ENCODE measurements at places on chromosomes 7 and 10.
A peak's percentile ranks its signal among the peaks of the same experiment; 100 is the strongest.

GRCh38 chr7:121940918-121941317 lies 68.0 kb downstream of the PTPRZ1 start:
- ATAC-seq: no peak

DNA sequence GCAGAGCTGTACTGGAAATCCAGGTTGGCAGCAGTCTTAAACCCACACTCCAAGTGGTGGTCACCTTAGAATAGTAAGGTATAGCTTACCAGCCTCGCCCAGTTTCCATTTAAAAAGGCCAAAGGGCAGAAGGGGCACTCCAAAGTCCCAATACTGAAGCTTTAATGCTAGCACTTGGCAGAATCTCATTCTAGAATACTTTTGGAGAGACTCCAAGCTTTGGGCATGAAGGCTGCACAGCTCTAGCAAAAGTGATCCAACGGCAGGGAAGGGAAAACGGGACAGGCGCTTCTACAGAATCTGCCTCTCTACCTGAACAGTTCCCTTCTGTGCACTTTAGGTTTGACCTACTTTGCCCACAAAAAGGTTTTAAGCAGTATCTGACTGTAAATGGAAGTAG lies 19.7 kb downstream of the SMURF1 start:
- no peak for ATAC-seq

DNA sequence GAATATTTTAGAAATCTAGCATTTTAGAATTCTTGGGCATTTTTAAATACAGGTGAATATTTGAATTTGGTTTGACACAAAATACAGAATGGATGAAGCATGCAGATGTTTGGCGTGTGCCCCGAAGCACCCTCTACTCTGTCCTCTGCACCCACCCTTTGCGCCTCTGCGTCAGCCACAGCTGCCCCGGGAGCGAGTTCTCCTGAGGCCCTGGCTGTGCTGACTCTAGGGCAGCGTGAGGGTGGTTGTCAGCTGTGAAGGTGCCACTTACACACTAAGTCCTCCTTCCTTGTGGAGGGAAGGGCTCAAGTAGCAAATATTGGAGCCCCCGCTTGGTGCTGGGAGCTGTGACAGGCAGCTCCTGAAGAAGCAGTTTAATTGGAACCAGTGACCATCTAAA lies 48.4 kb downstream of the DAGLB start:
- ATAC-seq: no peak

- ATAC-seq: no peak
These were observed at the start of gene MALRD1 for GRCh38 chr10:19048489-19048888. MALRD1 (plus strand) TSS chr10:19048801; CDS start chr10:19048939, 138 bp downstream.

DNA sequence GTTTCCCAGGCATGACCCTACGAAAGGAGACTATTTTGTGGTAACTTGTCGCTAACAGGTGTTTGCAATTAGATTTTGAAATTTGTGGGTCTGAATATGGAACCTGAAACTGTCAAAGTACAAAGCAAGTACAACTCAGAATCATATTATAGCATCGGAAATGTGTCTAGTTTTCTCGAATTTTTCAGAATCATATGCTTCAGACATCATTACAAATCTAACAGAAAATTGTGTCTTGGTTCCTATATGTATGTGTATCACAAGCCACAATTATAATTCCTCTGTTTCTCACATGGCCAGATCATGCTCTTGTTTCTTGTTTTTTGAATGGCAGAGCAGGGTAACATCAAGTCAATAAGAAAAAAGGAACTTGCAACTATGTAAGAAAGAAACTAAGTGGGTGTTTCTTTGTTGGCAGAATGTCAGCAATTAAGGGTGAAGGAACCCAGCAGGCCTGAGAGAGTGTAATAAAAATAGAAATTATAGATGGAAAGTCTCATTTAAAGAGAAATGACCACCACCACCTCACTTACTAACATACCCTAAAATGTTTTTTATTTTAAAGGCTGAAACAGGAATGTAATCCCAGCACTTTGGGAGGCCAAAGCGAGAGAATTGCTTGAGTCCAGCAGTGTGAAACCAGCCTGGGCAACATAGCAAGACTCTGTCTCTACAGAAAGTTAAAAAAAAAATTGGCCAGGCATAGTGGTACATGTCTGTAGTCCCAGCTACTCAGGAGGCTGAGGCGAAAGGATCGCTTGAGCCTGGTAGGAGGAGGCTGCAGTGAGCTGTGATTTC lies 51.3 kb downstream of the PRTFDC1 start:
- ATAC-seq: no peak

DNA sequence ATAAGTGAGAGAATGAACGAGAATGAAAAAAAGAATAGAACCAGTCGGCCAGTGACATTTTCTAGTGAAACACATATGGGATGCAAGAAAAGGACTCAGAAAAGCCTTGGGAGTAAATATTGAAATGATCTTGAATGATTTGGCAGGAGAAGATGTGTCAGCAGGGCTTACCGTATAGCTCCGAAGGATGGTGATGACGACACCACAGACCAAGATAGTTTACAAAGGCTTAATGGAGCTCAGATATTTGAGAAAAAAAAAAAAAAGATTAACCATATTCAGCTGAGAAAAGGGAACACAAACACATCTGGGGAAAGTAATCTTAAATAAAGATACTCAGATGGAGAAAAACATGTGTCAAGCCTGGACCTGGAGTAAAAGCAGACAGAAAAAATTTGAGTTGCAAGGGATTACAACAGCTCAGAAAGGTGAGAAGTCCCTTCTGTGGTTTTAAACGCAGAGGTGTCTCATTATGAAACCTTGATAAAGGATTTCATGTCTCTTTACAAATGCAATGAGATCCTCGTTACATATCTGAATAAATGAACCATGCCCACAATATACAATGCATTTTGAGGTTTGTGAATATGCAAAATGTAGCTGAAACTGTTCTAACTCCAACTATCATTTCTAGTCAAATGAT lies 36.0 kb downstream of the DNAJB9 start:
- no peak for ATAC-seq

- ATAC-seq: no peak
These were observed 81.3 kb downstream of the RAPGEF5 start for GRCh38 chr7:22275661-22276060.

- no peak for ATAC-seq
These were observed 1.7 kb upstream of the ST7 start for GRCh38 chr7:116951366-116952292.

- no peak for ATAC-seq
These were observed 31.5 kb upstream of the SLIT1 start for GRCh38 chr10:97217299-97217698.

GRCh38 chr7:73921623-73922528 lies 60.9 kb downstream of the TMEM270 start:
- ATAC-seq: peak; percentile 67

- no peak for ATAC-seq
These were observed 337.0 kb upstream of the PRKCQ start for GRCh38 chr10:6917125-6917524.

- no peak for ATAC-seq
These were observed 6.8 kb downstream of the MYO1G start for GRCh38 chr7:44971902-44972441.

GRCh38 chr10:618229-618989 lies 71.1 kb downstream of the DIP2C start:
- ATAC-seq: no peak

GRCh38 chr10:125482108-125482507 lies 200.9 kb downstream of the TEX36 start:
- ATAC-seq: no peak

GRCh38 chr7:20980232-20980631 lies 193.5 kb upstream of the SP8 start:
- no peak for ATAC-seq

DNA sequence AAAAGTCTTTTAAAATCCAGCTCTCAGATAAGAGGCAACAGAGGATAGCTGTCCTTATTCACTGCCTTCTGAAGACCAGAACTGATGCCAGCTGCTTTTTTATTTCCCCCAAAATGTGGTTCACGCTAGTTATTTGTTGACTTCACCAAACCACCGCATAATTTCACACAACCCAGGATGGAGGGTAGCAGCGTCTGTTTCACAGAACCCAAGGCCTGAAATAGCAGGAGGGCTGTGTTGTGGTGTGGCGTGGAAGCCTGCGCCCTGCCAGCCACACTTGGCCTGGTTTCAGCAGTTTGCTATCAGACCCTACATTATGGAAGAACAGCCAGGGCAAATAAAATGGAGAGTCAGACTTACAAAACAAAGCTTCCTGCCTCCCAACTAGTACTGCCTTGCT lies 155.4 kb downstream of the DYNC1I1 start:
- ATAC-seq: no peak

GRCh38 chr7:151539088-151539671 lies 19.5 kb upstream of the RHEB start:
- ATAC-seq: peak; percentile 47

DNA sequence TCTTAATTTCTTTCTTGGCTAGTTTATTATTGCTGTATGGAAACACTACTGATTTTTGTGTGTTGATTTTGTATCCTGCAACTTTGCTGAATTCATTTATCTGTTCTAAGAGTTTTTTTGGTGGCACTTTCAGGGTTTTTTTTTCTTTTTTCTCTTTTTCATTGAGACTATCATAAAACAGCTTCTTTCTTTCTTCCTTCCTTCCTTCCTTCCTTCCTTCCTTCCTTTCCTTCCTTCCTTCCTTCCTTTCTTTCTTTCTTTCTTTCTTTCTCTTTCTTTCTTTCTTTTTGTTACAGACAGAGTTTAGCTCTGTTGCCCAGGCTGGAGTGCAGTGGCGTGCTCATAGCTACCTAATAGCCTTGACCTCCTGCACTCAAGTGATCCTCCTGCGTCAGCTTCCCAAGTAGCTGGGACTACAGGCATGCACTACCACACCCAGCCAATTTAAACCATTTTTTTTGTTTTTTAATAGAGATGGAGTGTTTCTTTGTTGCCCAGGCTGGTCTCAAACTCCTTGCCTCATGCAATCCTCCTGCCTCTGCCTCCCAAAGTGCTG lies 72.3 kb downstream of the ZNF503 start:
- no peak for ATAC-seq

DNA sequence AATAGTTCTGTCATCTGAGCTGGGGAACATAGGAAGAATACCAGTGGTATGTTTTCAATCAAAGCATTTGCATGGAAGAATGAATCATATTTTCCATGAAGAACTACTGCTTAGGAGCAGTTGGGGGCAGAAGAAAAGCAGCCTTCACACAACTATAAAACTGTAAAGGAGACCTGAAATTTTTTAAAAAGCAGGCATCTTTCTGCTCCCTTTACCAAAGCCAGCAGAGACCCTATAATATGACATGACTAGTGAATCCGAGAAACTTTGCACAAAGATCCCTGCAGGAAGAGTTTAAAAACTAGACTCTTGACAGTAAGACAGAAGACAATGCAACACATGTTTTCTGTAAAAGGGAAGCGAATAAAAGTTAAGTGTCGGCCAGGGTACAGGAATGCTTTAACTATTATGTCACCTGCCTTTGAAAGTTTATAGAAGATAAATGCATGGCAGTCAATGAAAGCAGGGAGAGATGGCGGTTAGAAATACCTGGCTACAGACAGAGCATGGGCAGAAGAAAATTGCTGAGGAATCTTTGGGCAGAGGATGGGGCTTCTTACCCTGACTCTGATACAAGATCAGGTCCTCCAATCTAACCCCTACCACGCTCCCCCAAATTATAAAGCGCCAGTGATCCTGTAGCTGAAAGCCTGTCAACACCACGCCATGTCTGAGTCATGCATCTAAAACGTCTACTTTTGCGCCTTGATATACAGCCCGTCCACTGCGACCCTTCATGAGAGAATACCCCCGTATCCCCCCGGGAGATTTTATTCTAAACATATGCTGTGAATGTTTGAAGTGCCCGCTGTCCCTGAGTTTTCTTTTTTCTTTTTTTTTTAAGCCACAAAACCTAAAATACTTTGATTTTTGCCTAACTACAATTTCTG lies 93.1 kb downstream of the GLI3 start:
- ATAC-seq: no peak

DNA sequence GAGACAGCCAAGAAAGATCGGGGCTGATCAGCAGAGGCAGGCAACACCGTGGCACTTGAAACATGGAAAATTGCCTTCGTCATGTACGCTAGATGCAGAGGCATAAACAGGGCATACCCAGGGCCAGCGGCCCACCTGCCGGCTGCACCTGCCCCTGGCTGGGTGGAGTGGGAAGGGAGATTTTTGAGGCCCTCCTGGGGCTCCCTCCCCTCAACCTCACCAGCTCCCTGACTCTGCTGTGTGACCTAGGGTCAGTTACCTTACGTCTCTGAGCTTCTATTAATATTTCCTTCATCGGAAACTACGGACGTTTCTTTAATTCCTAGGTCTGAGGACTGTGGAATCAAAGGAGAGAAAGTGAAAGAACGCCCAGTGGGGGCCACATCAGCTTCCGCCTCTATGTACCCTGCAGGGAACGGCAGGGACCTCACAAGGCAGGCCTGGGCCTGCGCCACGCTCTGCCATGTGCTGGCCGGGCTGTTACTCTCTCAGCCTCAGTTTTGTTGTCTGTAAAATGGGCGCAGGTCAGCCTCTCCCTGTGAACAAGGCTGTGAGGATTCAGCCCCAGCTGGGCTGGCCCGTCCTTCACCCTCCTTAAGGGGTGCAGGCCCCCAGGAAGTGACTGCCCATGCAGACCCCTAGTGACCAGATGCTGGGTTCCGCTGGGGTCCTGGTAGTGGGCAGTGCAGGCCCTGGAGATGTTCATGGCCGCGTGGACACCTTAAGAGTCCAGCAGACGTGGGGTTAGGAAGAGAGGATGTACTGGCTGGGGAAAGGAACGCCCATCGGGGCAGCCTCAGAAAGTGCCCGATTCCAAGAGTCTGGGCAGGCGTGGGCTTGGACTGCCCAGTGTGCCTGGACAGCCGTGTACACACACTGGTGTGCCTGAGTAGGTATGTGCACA lies 22.7 kb downstream of the ELFN1 start:
- ATAC-seq: no peak

- ATAC-seq: no peak
These were observed 177.2 kb downstream of the SEC23IP start for GRCh38 chr10:120069700-120070099.

GRCh38 chr10:21372651-21373410 lies 152.7 kb downstream of the SKIDA1 start:
- ATAC-seq: peak; percentile 78

- ATAC-seq: no peak
These were observed 1.1 kb upstream of the GNAI1 start for GRCh38 chr7:80133361-80134114.

DNA sequence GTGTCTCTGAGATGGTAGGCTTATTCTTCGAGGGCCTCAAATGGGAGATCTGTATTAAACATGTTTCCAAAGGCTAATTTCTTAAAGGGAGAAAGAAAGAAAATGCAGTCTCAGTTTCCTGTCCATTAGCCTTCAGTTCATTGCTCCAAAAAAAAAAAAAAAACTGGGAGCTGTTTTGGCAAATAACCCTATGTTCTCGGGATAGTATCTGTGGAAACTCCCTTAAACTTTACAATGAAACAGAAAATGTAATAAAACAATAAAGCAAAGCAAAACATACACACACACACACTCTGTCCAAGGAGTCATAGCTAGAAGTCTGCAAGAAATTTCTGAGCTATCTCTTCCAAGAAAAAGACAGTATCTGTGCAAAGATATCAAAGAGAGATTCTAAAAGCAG lies 172.5 kb upstream of the CELF2 start:
- no peak for ATAC-seq

DNA sequence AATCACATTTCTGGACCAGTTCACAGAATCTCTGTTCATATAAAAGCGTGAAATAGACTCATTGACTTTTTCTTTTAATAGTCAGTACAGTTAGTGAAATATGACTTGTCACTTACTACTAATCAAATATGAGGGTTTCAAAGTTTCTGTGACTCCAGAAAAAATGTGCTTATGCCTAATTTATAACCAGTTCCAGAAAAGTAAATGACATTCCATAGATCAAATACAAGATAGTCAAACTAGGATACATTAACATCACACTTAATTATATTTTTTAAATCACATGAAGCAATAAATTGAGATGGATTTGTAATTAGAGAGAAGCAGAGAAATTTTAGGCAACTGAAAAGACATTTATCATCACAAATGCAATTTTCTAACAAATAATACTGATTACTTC lies 491.4 kb downstream of the KIF20B start:
- ATAC-seq: no peak
